ENCODE measurements at places on chromosomes 5 and 9.
A peak's percentile ranks its signal among the peaks of the same experiment; 100 is the strongest.

- DNase-seq: no peak
Measured at GRCh38 chr5:1669276-1670155, 130.1 kb downstream of the MRPL36 start.

- peak; percentile 42 for DNase-seq
Measured at GRCh38 chr5:68424799-68425537, 209.4 kb downstream of the PIK3R1 start.

DNA sequence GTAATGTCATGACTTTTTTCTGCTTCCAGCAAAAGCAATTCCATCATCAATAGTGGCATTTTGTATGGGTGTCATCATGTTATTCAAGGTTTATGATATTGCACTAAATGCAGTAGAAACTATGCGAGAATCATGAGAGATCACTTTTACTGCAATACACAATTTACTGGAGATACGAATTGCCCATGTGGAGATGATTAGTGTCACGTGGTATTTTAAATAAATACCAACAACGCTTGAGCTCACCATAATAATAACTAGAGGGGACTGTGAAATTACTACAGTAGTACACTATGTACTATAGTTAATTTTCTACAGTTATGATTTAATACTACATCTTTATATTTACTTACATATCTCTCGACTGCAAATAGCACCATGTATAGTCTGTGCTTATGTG lies 49.7 kb downstream of the FAM174A start:
- no peak for DNase-seq

- DNase-seq: no peak
Measured at GRCh38 chr5:180769821-180770220, 30.0 kb upstream of the OR2Y1 start.

- DNase-seq: no peak
Measured at GRCh38 chr9:130844044-130844451, 9.0 kb downstream of the ABL1 start.

DNA sequence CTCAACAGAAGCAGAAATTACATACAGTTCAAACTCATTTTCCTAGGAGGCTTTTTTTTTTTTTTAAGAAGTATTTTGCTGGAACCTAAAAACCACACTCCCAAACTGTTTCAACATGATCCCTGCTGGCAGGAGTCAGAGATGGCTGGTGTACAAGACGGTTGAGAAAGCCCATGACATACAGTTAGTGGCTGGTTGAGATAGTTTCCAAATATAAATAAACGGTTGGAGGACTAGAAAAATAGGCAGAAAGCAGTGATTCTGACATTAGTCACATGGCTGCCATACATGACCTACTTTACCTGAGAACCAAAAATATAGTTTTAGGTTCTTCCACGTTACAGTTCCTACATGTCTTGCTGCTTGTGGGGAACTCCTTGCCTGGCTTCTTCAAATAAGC lies 31.7 kb upstream of the BASP1 start:
- DNase-seq: no peak

- DNase-seq: no peak
Measured at GRCh38 chr9:135718616-135719015, 16.6 kb downstream of the KCNT1 start.

- DNase-seq: no peak
Measured at GRCh38 chr5:168295574-168296201, 4.2 kb downstream of the WWC1 start.

- DNase-seq: no peak
Measured at GRCh38 chr5:133401731-133402347, 210.5 kb downstream of the FSTL4 start.

DNA sequence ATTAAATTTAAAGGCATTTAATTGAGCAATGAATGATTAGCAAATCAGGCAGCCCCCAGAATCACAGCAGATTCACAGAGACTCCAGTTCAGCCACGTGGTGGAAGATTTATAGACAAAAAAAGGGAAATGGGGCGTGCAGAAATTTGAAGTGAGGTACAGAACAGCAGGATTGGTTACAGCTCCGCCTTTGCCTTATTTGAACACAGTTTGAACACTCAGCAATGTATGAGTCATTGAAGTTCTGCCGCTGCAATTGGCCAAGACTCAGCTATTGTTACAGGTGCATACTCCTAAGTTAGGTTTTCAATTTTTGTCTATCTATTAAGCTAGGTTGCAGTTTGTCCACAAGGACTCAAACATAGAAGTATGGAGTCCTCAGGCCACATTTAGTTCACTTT lies 157.7 kb upstream of the SLC12A2 start:
- no peak for DNase-seq

GRCh38 chr5:177256296-177256695 lies 47.2 kb downstream of the RAB24 start:
- DNase-seq: no peak

GRCh38 chr5:52693280-52693679 lies 94.4 kb upstream of the ITGA1 start:
- no peak for DNase-seq

DNA sequence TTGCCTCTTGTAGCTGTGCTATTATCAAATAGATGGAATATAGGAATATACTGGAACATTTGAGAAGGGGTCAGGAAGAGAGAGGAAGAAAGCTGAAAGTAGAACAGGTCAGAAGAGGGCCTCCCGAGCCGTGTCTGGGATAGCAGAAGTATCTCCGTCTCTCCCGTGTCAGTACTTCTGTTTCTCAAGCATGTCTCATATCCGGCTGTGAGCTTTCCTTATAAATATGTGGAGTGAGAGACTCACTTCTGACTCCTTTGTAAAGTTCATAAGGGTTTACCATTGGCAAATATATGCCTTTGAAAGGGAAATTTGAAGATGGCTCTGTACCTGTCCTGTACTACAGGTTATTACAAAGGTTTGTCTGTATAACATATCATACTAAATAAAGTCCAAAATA lies 50.3 kb downstream of the MOCS2 start:
- no peak for DNase-seq

DNA sequence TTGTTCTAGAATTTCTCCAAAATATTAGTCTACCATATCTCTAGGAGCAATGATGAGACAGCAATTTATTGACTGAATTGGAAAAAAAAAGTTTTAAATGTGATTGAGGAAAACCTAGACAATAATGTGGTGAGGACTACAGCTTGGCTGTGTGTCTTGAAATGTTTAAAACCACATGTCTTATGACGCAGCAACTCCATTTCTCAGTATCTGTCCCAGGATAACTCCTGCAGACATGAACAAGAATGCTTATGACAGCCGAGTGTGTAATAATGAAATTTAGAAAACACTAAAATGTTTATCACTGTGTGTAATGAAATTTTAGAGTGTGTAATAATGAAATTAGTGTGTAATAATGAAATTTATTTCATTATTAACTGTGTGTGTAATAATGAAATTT lies 254.1 kb upstream of the DAPK1 start:
- no peak for DNase-seq

GRCh38 chr5:103743421-103743820 lies 180.8 kb upstream of the NUDT12 start:
- DNase-seq: no peak

DNA sequence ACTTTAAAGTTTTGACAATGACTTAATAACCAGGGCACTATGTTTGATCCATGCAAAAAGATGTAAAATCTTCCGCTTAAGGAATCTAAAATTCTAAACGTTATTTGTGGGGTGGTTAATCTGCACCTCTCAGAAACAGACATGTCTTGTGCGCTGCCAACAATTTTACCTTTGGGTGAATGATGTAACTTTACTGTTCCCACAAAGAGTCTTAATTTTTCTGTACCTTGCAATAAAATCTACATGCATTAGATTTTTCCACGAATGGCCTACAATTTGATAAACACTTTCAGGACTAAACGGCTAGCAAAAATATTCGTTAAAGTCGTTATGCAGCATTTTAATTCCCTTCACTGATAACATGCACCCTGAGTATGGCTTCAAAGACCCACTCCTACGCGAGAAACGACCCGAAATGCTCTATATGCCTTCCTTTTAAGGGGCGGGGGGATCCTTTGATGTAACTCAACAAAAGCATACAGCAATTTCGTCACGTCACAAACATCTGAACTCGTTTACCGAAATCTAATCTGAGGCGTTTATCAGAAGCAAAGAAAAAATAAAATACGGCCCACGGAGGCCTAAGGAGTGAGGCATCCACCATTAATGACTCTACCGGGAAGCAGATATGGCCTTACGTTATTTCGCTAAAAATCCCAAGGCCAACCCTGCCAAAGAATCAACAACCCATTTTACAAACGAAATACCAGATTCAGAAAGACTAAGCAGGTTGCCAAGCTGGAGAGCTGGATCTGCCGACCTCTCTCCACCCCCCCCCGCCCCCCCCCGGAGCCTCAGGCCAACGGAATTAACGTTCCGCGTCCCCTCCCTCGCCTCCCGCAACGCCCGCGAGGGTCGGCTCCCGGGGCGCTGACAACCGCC lies 621 bp downstream of the AK6 start:
- DNase-seq: no peak

- DNase-seq: no peak
Measured at GRCh38 chr9:17776735-17777134, 197.9 kb downstream of the SH3GL2 start.

DNA sequence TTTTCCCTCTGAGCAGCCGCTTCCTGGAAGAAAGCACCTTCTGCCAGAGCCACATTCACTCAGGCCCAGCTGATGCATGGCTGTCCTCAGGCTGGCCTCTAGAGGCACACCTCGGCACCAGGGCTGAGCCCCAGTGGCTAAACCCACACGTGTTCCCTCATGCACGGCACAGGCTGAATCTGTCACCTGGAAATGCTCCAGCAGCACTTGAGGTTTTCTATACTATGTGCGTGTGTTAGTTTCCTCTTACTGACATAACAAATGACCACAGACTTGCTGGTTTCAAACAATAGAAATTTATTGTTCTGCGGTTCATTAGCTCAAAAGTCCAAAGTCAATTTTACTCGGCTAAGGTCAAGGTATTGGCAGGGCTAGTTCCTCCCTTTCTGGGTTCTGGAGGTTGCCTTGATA lies 141.4 kb downstream of the LRRC70 start:
- DNase-seq: peak; percentile 43

DNA sequence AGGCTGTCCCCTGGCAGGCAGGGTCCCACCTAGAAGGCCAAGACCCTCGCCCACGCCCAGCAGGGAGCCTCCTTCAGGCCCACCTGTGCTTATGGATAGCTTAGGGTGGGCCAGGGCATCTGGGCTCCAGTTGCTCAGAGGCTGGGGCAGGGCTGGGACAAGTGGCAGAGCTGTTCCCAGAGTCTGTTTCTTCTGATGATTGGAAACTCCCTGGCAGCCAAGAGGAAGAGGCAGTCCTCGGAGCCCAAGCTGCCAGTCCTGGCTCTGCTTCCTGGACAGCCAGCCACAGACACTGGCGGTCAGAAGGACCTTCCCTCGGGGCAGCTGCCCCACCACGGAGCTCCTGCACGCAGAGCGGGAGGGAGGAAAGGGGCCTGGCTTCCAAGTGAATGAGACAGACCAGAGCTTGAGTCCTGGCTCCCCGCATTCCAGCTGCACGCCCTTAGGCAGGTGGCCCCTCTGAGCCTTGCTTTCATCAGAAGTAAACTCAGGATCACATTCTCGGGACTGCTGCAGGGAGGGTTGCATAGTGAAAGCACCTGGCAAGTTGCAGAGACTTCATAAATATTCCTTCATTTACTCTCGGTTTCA lies 37.9 kb upstream of the GABRP start:
- no peak for DNase-seq

Measured in GM06990 (cell line).